ENCODE measurements at places on chromosomes 5 and 9.
A peak's percentile ranks its signal among the peaks of the same experiment; 100 is the strongest.

GRCh38 chr9:13529321-13530104 is 250.0 kb upstream of the MPDZ start:
- DNase-seq = no peak

GRCh38 chr5:177576169-177576568 is 15.8 kb upstream of the TMED9 start:
- no peak for DNase-seq

DNA sequence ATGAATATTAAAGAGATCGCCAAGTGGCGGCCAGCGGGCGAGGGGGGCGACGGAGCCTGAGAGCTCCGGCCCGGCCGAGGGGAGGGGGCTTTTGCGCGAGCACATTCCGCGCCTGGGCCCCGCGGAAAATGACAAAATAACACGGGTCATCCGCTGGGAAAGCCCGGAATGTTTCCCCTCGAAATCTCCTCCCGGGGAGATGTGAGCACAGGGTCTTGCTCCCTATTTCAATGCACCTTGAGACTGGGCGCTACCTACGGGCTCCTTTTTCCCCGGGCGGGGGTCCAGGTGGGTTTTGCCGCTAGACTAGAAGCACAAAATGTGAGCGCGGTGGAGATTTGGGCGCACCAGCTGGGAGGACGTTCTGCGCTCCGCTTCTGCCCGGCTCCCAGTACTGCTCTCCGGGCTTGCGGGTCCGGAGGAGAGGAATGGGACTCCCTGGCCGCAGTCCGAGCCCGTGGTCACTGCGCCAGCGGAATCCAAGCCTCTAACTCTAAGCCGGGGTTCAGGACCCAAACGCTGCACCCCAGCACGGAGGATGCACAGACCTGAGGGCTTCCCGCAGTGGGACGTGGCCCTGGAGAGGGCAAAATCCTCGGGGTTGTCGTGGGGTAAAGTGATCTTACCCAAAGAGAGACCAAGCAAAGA is 2.8 kb upstream of the PRDM12 start:
- DNase-seq = no peak

DNA sequence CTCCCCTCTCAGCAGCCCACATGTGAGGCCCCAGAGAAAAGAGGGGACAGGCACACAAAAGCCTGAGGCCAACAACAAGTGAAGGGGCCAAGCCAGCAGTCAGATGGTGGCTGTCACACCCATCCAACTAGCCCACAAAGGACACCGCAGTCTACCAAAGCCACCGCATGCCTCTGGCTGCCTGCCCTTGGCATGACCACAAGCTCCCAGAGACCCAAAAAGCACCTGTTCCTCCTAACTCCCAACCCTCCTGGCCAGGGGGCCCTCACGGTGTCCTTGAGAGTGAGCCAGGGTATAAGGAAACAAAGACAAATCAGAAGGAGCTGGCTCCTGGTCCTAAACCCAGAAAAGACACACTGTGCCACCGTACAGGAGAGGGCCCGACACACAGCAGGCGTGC is 77.8 kb upstream of the LRRTM2 start:
- no peak for DNase-seq

GRCh38 chr5:65562731-65563701 is at the start of the genes CENPK and PPWD1:
Gene CENPK (minus strand): TSS chr5:65563168. CDS start chr5:65554907, 8,261 bp downstream.
Gene PPWD1 (plus strand): TSS chr5:65563296. CDS start chr5:65563311, 15 bp downstream.
- DNase-seq = peak; percentile 77
